Transverse colon (tissue), 4 donors: ENCODE measurements at places on chromosomes 1 and 21. TPM values are rescaled to one million over a fixed set of nuclear protein-coding genes. Genes with fewer than 3 reads are reported as not detected.

- peaks cover 57% of the 10 kb centered on the region for H3K4me1 ChIP-seq
- H3K27me3 ChIP-seq = no peaks in the 10 kb centered on the region
- peak; percentile 87 for DNase-seq
- peak overlapping the region; percentile 44 for H3K4me3 ChIP-seq
- peak overlapping the region; percentile 89 for H3K27ac ChIP-seq
- H3K36me3 ChIP-seq = no peaks in the 10 kb centered on the region
Measured at GRCh38 chr1:226679853-226680516, 59.1 kb downstream of the ITPKB start.

DNA sequence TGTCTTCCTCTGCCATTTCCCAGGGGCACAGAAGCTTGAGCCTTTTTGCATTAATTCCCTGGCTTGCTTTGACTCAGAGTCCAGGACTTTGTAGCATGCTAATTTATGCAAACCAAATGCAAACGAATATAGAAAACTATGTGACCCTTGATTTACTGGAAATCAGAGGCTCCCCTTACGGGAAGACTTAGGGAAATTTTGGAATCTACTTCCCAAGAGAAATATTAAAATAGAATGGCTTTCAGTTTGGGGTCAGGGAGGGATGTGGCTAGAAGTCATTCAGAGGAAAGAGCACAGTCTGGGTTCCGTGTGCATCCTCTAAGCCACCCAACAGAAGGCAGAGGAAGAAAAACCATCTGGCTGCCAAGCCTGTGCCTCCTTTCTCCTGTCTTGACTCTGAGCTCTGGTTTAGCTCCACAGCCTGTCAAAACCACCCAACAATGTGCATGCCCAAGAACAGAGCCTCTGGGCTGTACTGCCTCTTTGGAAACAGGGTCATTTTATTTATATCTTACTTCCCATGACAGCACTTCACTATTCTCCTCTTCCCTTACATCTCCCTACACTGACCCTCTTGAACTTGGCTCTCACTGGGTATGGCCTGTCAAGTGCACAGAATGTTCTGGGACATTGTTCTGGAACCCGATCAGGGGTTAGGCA is 30.1 kb downstream of the ATF3 start:
- no peak overlapping the region for H3K4me3 ChIP-seq
- H3K4me1 ChIP-seq = peaks cover 10% of the 10 kb centered on the region
- H3K27me3 ChIP-seq = no peaks in the 10 kb centered on the region
- H3K36me3 ChIP-seq = no peaks in the 10 kb centered on the region

- DNase-seq = no peak
- H3K27ac ChIP-seq = no peak overlapping the region
- H3K4me1 ChIP-seq = no peaks in the 10 kb centered on the region
- H3K36me3 ChIP-seq = no peaks in the 10 kb centered on the region
- H3K4me3 ChIP-seq = no peak overlapping the region
- H3K27me3 ChIP-seq = no peaks in the 10 kb centered on the region
Measured at GRCh38 chr1:154835531-154836324, 34.4 kb downstream of the KCNN3 start.

- no peak overlapping the region for H3K4me3 ChIP-seq
- no peak overlapping the region for H3K27ac ChIP-seq
- H3K27me3 ChIP-seq = no peaks in the 10 kb centered on the region
- H3K4me1 ChIP-seq = no peaks in the 10 kb centered on the region
Measured at GRCh38 chr1:157849229-157849875, 7.7 kb upstream of the CD5L start.

GRCh38 chr21:38352536-38353219 is 95.9 kb downstream of the KCNJ15 start:
- no peak overlapping the region for H3K4me3 ChIP-seq
- H3K4me1 ChIP-seq = no peaks in the 10 kb centered on the region
- H3K36me3 ChIP-seq = no peaks in the 10 kb centered on the region
- peak; percentile 59 for DNase-seq
- H3K27me3 ChIP-seq = peaks cover 24% of the 10 kb centered on the region
- no peak overlapping the region for H3K27ac ChIP-seq

DNA sequence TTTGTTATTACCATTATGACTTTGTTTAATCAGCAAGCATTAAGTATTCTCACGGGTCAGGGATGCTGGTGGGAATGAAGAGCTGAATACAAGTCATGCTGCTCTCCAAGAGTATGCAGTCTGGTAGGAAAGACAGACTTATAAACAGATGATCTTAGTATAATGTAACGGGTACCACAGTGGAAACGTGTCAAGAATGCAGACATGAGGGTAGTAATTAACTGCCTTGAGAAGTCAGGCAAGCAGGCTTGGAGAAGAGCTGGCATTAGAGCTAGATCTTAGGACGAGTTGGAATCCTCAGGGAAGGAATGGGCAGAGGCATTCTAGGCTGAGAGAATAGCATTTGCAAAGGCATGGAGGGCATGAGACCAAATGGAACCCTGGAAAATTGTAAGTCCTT is 19.7 kb downstream of the FAM76A start:
- H3K27me3 ChIP-seq = no peaks in the 10 kb centered on the region
- no peaks in the 10 kb centered on the region for H3K36me3 ChIP-seq
- no peak for DNase-seq
- no peak overlapping the region for H3K4me3 ChIP-seq
- H3K4me1 ChIP-seq = no peaks in the 10 kb centered on the region
- H3K27ac ChIP-seq = no peak overlapping the region

The OR2T33 gene
- not detected for total RNA-seq

The IKBKE gene
- total RNA-seq = 77.4 TPM

The VHLL gene
- not detected for total RNA-seq
